H1 (cell line): ENCODE measurements at places on chromosomes 5 and 9.

DNA sequence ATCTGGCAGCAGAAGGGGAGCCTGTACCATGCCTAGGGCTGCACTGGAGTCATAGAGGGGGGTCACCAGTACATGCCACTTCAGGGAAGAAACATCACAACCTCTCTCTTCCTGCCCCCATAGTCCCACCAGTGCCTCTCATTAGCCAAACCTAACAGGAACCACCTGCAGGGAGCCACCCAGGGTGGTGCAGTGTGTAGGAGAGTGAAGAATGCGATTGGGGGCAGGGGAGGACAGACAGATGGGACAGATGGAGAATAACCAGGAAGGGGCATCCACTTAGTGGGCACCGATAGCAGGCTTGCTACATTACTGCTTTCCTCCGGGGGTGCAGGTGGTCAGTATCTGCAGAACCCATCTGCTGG, 19.2 kb downstream of the DAPK1 start:
- DNase-seq: no peak

- DNase-seq: no peak
Observed at GRCh38 chr9:36637491-36638270, 65.0 kb downstream of the MELK start.

- no peak for DNase-seq
Observed at GRCh38 chr9:37746448-37747270, 6.9 kb upstream of the TRMT10B start.

DNA sequence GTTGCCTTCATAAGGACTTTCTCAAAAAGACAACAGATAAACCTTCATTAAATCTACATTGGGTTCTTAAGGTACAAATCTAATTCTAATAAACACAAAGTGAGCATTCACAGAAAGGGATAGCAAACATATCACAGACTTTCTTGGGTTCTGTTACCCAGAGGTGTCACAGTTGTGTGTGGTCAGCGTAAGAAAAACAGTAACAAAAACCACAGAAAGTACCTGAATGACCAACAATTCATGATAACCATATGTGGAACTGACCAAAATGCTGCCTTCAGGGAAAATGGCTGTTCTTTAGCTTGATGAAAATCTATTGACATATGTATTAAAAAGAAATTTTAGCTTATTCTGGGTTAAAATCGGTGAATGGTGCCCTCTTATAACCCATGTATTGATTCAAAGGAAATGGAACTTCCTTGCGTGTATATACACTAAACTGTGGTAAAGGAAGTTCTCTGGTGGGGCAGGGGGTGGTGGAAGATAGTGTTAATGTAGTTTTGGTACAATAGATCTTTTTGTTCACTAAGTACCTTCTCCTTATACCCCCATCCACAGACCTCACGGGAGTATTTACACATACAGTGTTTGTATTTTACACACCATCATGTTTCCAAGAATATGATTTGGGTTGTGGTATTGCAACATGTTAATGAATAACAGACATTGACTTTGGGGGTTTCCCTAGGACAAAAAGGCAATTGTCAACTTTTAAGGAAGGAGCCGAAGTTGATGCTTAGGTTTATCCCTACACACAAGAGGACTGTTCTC, 152.5 kb downstream of the APBA1 start:
- no peak for DNase-seq

DNA sequence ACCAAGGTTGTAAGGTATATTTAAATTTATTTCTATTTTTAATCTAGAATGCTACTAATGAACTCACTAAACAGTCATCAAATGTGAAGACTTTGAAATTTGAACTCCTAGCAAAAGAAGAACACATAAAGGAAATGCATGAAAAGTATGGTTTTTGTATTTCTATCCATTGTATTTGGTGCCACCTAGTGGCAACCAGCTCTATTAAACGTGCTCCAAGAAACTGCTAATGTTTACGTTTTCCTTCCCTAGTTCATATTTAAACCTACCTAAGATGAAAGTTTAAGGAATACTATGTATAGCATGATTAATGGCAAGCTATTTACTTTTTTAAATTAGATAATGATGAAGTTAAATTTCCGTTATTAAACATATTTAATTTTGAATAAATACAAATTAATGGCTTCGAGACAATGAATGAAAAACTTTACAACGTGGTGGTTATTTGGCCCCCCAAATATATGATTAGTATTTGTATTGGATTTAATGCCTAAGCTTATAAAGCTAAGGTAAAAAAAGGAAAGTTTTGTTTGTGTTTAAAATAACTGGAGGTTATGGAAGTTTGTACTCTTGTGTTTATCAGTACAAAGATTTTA, 115.9 kb upstream of the SH3GL2 start:
- DNase-seq: no peak

- no peak for DNase-seq
Observed at GRCh38 chr5:28117691-28118090, 1079.3 kb upstream of the CDH9 start.

- no peak for DNase-seq
Observed at GRCh38 chr9:95048225-95049087, 269.1 kb downstream of the FANCC start.

GRCh38 chr5:25567881-25568280, 923.1 kb upstream of the CDH10 start:
- no peak for DNase-seq

GRCh38 chr9:73270967-73271721, 119.5 kb downstream of the ANXA1 start:
- no peak for DNase-seq
